ENCODE measurements at places on chromosomes 4 and X.
A peak's percentile ranks its signal among the peaks of the same experiment; 100 is the strongest.

GRCh38 chrX:49844611-49845010 lies 15.5 kb downstream of the PAGE4 start:
- DNase-seq = no peak

- no peak for DNase-seq
Observed at GRCh38 chr4:54499308-54500074, 158.3 kb upstream of the KIT start.

DNA sequence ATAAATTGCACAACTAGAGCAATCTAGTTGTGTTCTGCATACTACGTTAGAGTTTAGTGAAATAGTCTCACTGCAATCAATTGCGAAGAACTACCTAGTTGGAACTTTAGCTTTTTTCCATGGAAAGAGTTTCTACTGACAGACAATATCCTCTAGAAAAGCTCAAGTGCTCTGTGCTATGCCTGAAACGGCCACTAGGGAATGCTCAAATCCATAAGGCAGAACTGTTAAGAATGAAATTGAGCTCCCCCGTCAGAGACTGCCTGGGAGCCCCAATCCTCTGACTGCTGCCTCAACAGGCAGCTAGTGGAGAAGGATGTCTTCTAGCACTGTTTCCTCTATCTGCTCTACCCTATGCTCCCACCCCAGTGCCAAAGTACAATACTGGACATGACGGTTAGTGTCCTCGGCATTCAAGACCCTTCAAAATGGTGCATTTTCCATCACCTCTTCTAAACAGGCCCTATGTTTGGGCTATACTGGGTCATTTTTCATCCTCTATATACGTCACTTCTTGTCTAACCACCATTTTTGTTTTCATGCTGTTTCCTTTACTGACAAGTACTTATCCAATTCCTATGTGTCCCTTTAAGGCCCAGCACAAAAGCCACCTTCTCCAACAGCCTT lies 35.3 kb downstream of the FRMD7 start:
- peak; percentile 7 for DNase-seq

DNA sequence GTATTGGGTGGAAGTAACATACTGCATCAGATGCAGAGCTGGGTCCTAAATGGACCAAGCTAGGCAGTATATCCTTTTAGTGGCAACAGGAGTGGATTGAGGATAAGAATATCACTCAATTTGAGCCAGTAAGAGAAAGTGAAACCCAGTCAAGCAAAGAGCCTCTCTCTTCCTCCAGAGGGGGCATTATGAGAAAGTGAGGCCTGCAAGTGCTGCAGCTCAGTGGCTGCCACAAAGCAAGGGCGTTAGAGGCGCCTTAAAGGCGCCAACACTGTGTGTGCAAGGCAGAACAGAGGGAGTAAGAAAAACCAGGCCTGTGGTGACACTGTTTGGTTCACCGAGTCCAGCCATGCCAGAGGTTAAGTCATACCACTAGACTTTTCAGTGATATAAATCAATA lies 17.5 kb downstream of the STX18 start:
- DNase-seq = no peak

DNA sequence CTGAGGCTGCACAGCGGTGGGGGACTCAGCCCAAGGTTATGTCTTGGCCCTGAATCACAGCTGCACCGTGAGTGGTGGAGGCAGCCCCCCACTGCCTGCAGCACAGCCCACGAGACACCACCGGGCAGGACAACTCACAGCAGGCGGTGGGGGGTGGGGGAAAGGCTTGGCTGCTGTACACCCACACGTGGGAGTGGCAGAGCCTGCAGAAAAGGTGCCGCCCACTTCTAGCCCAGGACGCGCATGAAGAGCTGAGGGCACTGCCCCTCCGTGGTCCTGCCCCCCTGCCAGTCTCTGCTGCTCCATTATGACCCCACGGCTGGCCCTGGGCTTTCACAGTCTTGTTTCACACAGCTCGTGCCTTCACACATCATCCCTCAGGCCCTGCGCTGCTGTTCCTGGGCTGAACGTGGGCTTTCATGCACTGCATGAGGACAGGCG lies 40.8 kb downstream of the FGFRL1 start:
- DNase-seq = no peak

GRCh38 chr4:69064391-69064790 lies 31.9 kb upstream of the UGT2B7 start:
- no peak for DNase-seq

DNA sequence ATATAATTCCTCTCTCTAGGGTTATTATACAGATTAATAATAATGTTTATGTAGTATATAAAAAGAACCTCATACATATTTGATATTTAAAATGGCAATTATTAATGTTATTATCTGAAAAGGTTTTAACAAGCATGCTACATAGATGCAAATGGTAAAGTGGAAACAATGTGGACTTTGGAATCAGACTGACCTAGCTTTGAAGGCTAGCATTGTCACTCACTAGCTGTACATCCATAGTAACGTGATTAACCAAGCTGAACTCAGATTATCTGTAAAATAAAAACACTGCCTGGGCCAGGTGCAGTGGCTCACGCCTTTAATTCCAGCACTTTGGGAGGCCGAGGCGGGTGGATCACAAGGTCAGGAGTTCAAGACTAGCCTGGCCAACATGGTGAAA lies 233.7 kb upstream of the SPRY1 start:
- no peak for DNase-seq

GRCh38 chr4:57446266-57446665 lies 336.1 kb upstream of the IGFBP7 start:
- no peak for DNase-seq

DNA sequence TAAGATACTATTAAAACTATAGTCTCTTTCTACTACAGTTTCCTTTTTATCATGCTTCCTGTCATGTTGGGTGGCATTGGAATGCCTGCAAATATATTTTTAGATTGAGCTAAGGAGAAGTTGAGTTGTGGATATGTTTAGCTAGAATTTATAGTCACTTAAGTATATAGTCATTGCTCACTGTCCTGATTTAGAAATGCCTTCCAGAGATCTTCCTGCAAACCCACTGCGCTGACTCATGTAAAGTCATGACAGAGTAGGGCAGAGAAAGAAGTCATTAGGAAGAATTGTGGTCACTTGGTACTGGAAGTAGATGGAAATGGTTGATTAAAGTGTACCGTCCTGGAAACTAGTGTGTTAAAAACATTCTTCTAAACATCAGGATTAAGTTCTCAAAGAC lies 490.3 kb upstream of the PABPC4L start:
- no peak for DNase-seq

GRCh38 chrX:120813982-120814381 lies 61.7 kb downstream of the CT47B1 start:
- DNase-seq = no peak

GRCh38 chrX:139052461-139052860 lies 340.9 kb upstream of the FGF13 start:
- DNase-seq = no peak

- DNase-seq = no peak
Observed at GRCh38 chrX:41827886-41828285, 95.5 kb downstream of the CASK start.

DNA sequence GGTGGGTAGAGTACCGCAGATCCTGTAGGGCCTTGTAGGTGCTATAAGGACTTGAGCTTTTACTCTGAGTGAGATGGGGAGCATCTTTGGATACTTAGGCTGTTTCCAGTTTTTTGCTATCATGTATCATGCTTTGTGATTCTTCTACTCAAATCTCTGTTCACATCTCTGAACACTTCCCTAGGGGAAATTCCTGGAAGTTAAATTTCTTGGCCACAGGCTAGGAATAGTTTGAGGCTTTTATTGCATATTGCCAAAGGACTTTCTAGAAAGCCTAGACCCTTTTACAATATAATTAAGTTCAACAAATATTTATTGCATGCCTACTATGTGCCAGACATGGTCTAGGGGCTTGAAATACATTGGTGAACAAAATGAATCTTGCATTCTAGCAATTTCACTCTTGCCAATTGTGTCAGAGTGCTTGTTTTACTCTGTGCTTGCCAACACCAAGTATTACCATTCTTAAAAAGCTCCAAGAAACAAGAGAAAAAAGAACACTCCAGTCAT lies 4.1 kb upstream of the PGRMC1 start:
- no peak for DNase-seq

DNA sequence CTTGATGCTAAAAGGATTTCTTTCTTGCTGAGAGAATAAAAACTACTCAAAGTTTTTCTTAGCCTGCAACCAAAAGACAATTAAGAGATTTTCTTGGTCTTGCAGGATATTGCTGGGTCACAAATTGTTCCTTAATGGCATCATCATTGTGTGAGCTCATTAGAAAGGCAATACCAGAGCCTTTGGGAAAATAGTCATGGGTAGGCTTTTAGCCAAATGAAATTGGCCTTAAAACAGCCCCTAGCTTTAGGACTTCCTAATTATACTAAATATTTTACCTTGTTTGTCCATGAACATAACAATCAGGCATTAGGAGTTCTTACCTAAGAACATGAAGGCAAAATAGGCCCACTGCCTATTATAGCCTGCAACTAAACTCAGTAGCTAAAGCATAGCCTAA lies 10.4 kb upstream of the FAM13A start:
- DNase-seq = no peak

- no peak for DNase-seq
Observed at GRCh38 chrX:153372949-153373348, 28.2 kb downstream of the PNMA6E start.

GRCh38 chr4:1819284-1819683 lies 26.2 kb downstream of the FGFR3 start:
- DNase-seq = no peak

DNA sequence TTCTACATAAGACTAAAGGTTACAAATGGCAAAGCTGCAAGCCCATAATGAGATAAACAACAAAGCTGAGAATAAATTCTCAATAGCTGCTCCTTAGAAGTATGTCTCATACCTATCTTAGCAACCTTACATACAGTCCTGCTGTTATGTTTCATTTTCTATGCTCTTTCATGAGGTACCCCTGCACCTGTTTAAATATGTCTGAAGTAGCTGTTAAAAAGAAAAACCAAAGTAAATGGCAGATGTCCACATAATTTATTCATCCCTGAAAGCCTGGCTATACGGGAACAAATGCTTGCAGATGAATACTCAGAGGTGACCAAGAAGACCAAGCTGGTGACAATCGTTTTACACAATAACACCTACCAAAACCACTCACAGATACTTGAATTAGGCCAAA lies 22.5 kb downstream of the PPA2 start:
- no peak for DNase-seq

- DNase-seq = no peak
Observed at GRCh38 chr4:24836661-24837242, 41.4 kb downstream of the SOD3 start.

GRCh38 chr4:7460566-7460965 lies 25.8 kb upstream of the PSAPL1 start:
- no peak for DNase-seq

DNA sequence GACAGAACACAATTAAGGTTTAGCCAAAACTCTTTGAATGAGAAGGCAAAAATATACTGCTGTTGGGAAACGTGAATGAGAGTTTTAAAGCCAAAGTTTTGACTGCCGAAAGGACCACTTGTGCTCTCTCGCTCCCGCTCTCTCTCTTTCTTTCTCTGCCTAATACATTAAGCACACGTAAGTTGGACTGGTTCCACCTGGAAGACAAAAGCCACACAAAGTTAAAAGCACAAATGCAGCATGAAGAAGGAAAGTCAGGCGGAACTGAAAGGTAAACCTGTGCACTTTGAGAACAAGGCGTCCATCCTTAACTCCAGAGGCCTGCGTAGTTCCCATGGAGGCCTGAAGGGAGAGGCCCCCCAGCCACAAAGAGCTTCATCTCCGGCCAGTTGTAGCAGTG lies 1.9 kb downstream of the DCAF12L2 start:
- DNase-seq = no peak

- no peak for DNase-seq
Observed at GRCh38 chrX:77060572-77060971, 386.6 kb upstream of the FGF16 start.

DNA sequence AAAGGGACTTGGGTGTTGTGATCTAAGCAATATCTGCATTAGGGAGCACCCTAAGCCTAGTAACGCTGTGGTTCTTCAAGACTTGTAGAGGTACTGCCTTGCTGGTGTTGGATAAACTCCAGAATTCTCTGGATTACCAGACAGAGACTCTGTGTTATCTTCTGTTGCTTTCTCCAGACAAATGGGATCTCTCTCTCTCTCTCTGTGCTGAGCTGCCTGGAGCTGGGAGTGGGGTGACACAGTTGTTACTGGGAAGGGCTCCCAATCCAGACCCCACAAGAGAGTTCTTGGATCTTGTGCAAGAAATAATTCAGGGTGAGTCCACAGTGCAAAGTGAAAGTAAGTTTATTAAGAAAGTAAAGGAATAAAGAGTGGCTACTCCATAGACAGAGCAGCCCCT lies 48.8 kb downstream of the MCUB start:
- no peak for DNase-seq

- no peak for DNase-seq
Observed at GRCh38 chr4:23660865-23661264, 229.0 kb downstream of the PPARGC1A start.

DNA sequence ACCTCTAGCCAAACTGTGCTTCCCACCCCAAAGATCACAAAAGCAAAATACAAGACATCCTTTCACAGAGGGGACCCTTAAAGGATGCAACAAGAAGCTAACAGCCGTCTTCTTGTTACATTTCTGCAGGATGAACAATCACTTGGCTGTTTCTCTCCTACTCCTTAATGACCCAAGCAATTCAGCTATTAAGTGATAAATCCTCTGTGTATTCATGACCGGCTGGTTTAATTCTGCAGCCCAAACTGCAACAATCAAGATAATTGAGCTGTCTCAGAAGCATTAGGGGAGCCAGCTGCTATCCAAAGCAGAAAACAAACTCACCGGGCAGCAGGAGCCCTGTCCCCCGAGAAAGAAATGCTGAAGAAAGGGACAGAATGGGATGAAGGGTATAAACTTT lies 85.9 kb upstream of the ACSL4 start:
- no peak for DNase-seq

DNA sequence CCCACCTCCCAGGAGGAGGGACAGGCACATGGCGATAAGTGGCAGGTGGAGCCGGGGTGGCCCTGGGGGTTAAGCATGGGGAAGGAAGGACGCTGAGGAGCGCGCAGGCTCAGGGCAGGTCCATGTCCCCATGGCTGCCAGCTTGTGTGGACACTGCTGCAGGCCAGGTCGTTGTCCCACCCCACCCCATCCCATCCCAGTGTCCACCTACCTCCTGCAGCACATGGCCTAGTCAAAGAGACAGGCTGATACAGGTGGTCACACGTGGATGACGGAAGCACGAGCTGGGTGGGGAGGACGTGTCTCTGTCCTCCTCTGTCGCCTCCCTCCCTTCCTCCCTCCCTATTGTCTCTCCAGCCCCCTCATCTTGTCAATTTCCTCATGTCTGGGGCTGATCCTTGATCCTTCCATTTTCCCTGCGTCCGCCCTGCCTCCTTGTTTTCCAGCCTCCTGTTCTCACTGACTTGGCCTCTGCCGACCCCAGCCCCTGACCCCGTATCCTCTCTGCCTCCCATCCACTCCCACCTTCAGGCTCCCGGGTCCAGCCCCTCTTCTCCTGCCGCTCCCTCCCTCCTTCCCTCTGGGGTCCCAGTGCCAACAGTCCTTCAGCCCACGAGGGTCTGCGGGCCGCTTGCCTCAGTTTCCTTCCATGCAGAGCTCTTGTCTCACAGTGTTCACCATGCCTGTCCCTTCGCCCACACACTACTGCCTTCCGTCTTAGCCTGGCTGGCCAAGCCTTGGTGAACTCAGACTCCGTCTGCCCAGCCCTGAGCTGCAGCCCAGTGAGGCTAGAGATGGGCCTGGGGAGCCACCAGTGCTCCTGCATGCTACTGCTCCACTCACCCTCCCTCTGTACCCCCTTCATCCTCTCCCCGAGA lies 15.5 kb upstream of the ADD1 start:
- DNase-seq = no peak

- DNase-seq = no peak
Observed at GRCh38 chrX:106220177-106220576, 52.1 kb downstream of the PWWP3B start.

Measured in stimulated activated CD8-positive, alpha-beta memory T cell treated with anti-CD3 and anti-CD28 coated beads, Interleukin-4, amount 100 ng/mL, for 24 hours (primary cell).